T-helper 17 cell (primary cell): ENCODE measurements at places on chromosomes 2 and 18.

GRCh38 chr2:3814706-3815245 lies 111.4 kb downstream of the DCDC2C start:
- DNase-seq = no peak

GRCh38 chr2:24328010-24328409 lies 32.3 kb downstream of the ITSN2 start:
- DNase-seq = no peak

GRCh38 chr18:79776674-79777073 lies 21.1 kb upstream of the KCNG2 start:
- DNase-seq = no peak

DNA sequence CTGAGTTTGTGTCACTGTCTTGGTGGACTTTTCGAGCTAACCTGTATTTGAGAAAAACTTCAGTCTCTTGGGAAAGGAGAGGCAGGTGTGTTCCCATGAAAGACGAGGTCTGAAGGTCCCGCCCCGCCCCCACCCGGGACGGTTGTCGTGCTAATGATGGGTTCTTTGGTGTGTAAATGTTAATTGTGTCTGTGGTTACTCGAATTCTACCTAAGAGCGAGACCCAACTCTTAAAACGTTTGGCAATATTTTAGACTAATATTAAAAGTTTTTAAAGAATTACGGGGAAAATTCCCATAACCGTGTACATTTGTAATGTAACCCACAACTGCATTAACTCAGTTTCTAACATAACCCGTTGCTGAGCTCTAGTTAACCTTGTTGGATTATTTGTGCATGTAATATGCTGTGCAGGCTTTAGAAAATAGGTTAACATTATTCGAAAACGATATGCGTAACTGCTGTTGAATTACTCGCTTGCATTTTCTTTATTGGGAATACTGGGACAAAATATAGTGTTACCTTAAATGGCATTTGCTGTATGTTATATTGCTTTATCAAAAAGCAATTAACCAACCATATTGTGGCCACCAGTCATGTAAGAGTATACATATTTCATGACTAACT lies 833 bp downstream of the EPB41L5 start:
- DNase-seq = no peak

DNA sequence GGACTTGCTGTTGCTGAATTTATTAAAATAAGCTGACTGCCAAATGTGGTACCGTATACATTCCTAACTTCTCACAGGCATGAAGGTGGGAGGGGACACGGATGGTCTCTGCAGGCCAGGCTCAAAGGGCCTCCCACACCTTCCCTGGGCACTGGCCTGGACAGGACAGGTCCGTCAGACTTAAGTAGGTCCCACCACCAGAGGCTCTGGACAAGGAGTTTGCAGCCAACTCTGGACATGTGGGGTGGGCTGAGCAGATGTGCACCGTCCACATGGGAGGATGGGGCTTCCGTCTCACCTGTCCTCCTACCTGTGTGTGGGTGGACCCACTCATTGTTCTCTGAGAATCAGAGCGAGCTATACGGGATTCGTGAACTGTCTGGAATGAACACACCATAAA lies 8.2 kb downstream of the ODC1 start:
- no peak for DNase-seq

DNA sequence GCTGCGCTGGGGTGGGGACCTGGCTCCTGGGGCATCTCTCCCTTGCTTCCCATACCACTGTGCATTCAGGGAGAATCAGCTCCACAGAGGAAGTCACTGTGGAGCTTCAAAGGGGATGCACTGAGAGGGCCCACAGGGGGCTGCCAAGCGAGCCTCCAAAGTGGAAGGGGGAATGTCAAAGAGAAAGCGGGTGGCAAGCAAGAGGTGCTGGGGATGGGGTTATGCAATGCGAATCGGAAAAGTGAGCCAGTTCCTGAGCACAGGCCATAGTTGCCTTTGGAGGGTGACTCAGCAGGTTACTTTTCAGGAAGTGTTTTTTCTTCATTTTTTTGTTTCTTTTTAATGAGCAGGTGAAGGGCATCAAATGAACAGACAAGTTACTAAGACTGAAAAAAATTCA lies 17.6 kb downstream of the PMAIP1 start:
- no peak for DNase-seq

DNA sequence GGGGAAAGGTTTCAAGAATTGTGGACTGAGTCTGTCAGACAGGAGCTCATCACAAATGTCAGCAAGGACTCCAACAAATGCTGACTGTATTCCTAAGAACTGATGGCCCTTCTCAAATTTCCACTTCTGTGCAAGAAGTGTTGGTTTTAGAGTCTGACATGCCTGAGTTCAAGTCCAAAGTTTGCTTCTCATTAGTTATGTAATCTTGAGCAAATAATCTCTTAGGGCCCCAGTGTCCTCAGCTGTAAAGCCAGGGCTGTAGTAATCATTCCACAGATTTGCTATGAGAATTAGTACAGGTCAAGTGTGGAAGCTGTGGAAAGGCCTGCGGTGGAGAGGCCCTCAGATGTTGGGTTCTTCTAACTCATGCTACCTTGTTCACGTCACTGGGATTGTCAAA lies 23.9 kb downstream of the MEP1B start:
- no peak for DNase-seq

DNA sequence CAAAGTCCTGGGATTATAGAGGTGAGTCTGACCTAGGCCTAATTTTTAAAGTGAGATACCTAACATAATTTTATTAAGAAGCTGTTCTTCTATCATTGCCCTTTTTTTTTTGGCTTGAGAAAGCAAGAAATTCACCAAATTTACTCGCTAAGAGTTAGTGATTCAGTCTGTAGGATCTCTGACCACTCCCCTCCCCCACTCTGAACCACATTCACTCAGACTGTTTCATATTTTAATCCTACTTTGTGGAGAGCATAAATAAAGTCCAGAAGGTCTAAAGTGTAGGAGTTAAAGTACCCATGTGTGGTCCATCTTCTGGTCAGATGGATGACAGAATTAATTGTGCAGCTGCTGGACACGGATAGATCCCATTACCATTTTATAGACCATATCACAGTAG lies 115.8 kb upstream of the MGAT5 start:
- DNase-seq = no peak

GRCh38 chr2:38533757-38534545 lies 68.8 kb downstream of the HNRNPLL start:
- DNase-seq = no peak

DNA sequence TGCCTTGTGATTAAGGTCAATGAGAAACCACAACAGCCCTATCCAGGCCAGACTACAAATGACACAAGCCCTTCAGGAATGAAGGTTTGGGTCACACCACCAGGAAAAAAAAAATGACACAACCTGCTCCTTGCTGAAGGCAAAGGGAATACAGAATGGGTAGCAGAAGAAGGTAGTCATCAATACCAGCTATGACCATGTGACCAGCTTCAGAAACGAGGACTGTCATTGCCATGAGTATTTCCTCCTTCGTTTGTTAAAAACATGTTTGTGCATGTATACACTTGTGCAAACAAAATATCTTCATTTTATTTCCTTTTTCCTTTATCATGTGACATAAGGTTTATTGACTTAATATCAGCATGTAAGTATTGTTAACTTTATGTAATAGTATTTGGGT lies 226.6 kb downstream of the CDH19 start:
- no peak for DNase-seq

DNA sequence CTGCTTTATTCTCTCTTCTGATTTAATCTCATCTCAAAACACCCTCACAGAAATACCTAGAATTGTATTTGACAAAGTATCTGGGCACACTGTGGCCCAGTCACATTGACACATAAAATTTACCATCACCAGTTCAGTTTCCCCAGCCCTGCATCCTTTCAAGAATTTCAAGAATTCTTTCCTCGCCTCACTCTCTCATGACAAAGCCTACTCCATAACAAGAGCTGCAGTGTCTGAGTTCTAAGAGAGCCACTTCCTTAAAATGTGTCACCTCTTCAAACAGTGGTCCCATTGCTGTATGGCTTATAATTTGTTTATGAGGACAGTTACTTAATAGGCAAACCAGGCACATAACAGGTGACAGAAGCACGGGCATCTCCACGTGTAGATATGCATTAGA lies 90.9 kb upstream of the STK39 start:
- no peak for DNase-seq

DNA sequence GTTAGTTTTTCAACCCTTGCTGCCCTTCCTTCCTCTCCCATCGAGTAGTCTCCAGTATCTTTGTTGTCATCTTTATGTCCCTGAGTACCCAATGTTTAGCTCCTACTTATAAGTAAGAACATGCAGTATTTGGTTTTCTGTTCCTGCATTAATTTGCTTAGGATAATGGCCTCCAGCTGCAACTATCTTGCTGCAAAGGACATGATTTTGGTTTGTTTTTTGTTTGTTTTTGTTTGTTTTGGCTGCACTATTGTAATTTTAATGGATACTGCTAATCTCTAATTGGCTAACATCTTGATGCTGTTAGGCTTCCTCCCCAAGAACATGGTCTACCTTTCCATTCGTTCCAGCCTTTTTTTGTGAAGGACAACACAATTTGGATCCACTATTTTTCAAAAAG lies 31.2 kb upstream of the HNRNPLL start:
- DNase-seq = no peak

DNA sequence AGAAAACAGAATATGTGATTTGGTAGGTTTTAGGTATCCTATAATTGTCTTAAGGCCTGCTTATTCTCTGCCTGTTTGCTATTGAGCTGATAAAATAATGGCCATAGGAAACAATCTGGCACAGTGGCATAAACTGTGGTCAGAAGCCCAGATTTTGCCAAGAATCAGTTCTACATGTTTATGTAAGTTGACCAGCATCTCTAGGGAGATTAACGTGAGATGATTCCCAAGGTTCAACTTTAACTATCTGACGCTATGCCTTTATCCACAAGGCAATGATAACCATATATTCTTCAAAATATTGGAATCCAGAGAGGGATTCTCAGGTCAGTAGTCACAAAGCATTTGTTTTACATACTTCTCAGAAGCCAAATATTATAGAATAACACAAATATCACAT lies 25.6 kb downstream of the AP1S3 start:
- no peak for DNase-seq

DNA sequence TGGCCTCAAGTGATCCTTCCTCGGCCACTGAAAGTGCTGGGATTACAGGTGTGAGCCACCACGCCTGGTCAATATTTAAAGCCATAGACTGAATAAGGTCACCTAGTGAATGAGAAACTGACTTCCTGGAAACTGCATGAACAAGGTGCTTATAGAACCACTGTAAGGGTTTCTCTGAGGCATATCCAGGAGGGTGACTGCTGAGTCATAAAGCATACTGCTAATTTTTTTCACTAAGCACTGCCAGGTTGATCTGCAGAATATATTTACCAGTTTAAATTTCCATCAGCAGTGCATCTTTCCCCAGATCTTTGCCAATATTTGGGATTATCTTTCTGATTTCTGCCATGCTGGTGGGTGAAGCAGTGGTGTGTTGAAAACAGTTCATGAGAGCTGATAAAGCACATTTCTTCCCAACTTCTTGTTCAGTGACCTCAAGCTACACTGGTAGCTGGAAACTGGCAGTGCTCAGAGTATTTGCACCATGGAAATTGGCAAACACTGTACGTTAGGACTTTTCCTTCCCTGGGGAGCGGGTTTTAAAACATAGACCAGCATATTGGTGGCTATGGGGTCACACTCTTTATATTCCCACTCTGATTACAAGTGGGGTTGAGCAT lies 4.2 kb upstream of the CLIP4 start:
- no peak for DNase-seq

- no peak for DNase-seq
Observed at GRCh38 chr2:170766693-170767092, 3.5 kb upstream of the ERICH2 start.

GRCh38 chr2:25566094-25566493 lies 107.3 kb downstream of the DTNB start:
- no peak for DNase-seq

DNA sequence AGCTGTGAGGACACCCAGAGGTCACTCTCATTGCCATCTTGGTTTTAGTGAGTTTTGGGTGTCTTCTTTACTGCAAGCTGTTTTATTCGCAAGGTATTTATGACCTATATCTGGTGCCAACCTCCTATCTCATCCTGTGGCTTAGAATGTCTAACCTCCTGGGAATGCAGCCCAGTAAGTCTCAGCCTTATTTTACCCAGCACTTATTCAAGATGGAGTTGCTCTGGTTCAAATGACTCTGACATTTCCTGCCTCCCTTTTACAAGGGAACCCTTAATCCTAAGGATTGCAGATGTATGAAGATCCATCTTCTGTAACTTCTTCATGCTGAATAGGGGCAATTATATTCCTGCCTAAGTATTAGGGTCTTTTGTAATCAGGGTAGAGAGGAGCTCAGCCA lies 708.0 kb downstream of the TMEM182 start:
- no peak for DNase-seq

GRCh38 chr2:134232868-134233727 lies 20.8 kb upstream of the MGAT5 start:
- DNase-seq = no peak

DNA sequence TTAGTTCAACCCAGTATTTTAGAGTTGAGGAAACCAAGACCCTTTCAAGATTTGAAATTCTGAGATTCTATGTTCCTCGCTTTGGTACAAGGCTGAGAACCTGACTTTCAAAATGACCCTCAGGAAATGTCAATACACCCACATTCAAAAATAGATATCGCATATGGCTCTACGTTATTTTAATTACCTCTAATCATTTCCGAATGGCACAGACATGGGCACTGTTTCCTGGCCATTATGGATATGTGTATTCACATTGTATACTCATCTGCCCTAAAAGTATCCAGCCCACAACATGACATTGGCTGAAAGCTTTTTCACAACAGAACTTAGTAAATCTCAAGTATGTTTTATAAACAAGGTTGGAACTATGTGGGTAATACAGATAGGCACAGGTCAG lies 6.7 kb downstream of the KLF7 start:
- no peak for DNase-seq

DNA sequence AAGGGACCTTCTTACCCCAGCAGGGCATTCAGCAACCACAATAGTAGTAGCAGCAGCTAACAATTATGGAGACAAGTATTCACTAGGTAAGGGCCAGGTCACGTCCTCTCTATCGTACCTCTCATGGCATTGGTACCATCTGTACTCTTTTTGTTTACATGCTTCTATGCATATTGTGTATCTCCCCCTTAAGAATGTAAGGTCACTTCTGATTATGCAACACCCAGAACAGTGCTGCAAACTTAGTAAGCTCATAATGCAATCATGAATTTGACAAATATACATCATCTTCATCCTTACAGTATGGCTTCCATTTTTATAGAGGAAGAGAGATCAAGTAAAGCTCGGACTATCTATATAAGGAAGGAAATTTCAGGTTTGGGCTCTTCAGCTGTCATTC lies 46.1 kb downstream of the SPRED2 start:
- DNase-seq = no peak

- no peak for DNase-seq
Observed at GRCh38 chr18:2881088-2881839, 34.5 kb downstream of the EMILIN2 start.

GRCh38 chr2:241990466-241990865 lies 120.9 kb downstream of the RTP5 start:
- no peak for DNase-seq
